MG63 (cell line): ENCODE measurements at places on chromosomes 12 and 14. TPM values are rescaled to one million over a fixed set of nuclear protein-coding genes. Genes with fewer than 3 reads are reported as not detected.

SLC22A17 gene
- total RNA-seq: 6.1 TPM in 1 of 2 replicates, not detected in the other

PMCH gene
- total RNA-seq: not detected in 2 replicates

ACIN1 gene
- total RNA-seq: 39.7 and 52.2 TPM in 2 replicates

PRICKLE1 gene
- 4.7 and 8.6 TPM in 2 replicates for total RNA-seq

CMKLR1 gene
- 1.3 and 1.5 TPM in 2 replicates for total RNA-seq

CELA1 gene
- not detected in 2 replicates for total RNA-seq

SERPINA10 gene
- not detected in 2 replicates for total RNA-seq

PTPRB gene
- total RNA-seq: 0.27 and 1.1 TPM in 2 replicates

KLRC1 gene
- not detected in 2 replicates for total RNA-seq

RNASE3 gene
- total RNA-seq: not detected in 2 replicates

ZNF891 gene
- total RNA-seq: 0.10 TPM in 2 replicates

RERGL gene
- total RNA-seq: not detected in 2 replicates

C12orf42 gene
- not detected in 2 replicates for total RNA-seq

KRAS gene
- total RNA-seq: 4.1 and 6.1 TPM in 2 replicates

PPP1R36 gene
- total RNA-seq: not detected in 2 replicates

DUSP16 gene
- total RNA-seq: 8.3 and 11.5 TPM in 2 replicates

CBLN3 gene
- total RNA-seq: 2.0 TPM in 1 of 2 replicates, not detected in the other

TMEM229B gene
- 5.9 TPM in 1 of 2 replicates, not detected in the other for total RNA-seq

KRT77 gene
- not detected in 2 replicates for total RNA-seq

GLT8D2 gene
- total RNA-seq: not detected in 2 replicates

PMEL gene
- total RNA-seq: 2.0 TPM in 1 of 2 replicates, not detected in the other
